COR-L47 (cell line): ENCODE measurements at places on chromosomes 7 and 10.

DNA sequence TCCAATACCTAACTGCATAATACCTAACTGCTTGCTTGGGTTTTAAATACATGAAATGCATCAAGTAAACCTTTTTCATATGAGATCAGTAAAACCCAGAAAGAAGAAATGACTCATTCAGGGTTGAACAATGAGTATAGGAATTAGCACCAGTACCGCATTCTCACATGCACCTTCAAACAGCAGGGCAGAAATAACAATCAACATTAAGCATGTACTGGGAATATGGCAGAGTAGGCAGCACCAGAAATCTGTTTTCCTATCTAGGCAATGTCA is 850.3 kb upstream of the SORCS1 start:
- DNase-seq, result no peak

GRCh38 chr7:4805110-4805983 is 29.9 kb downstream of the AP5Z1 start:
- no peak for DNase-seq

DNA sequence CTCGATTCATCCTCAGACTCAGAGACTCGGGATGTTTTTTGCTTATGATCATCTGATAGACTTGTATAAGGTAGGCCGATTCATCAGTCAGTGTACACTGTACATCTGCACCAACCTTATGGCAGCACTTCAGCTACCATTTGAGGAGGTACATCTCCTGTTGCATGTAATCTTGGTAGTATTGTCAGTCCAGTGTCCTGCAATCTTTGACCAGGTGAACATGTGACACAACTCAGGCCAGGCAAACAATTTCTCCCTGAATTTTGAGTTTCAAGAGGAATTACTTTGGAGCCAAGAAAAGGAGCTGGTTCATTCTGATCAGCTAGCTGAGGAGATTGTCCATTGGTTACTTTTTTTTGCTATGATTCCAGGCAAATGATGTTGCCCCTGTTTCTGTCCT is 19.7 kb upstream of the WASL start:
- no peak for DNase-seq

GRCh38 chr10:53839440-53840039 is 961.5 kb downstream of the PCDH15 start:
- DNase-seq, result peak; percentile 30

DNA sequence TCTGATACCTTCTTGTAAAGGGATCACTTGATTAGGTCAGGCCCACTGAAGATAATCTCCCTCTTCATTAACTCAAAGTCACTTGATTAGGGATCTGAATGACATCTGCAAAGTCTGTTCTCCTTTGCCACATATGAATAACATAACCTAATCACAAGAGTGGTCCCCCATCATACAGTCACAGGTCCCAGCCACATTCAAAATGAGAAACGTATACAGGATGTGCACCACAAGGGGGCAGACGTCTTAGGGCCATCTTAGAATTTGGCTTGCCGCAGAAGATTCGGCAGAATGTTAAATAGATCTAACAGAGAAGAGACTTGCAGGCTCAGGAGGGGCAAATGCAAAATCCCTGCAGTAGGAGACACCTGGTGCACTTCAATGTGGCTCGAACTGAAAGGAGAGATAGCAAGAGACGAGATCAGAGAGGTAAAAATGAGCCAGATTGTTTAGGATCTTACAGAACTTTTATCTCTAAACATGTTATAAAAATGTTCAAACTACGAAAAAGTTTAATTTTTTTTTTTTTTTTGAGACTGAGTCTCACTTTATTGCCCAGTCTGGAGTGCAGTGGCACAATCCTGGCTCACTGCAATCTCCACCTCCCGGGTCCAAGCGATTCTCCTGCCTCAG is 10.4 kb upstream of the SMC3 start:
- DNase-seq, result no peak

DNA sequence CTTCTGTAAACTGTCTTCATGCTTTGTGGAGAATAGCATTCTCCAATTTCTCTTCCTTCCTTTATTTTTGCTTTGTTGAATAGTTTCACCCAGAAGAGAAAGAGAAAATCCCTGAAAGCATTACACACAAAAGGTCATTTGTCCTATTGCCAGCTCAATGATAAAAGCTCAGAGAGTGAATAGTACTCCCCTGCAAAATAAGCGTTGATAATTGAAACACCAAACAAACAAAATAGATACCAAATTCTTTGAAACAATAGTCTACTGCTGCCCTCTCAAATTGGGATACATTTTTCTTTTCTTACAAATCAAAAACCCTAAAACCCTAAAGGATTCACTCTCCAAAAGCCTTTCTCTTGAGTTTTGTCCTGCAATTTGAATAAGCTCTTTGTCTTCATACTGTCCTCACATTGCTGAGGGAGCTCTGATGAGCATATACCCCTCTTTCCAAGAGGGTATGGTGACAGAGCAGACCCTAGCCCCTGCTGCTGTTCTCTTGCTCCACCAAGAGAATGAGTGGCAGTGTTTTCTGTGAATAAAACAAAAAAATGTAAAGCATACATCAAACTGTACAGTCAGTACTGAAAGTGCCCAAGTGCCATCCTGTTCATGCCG is 134.4 kb downstream of the CSTF2T start:
- DNase-seq, result no peak

GRCh38 chr7:124843336-124843735 is 77.7 kb upstream of the GPR37 start:
- DNase-seq, result no peak

DNA sequence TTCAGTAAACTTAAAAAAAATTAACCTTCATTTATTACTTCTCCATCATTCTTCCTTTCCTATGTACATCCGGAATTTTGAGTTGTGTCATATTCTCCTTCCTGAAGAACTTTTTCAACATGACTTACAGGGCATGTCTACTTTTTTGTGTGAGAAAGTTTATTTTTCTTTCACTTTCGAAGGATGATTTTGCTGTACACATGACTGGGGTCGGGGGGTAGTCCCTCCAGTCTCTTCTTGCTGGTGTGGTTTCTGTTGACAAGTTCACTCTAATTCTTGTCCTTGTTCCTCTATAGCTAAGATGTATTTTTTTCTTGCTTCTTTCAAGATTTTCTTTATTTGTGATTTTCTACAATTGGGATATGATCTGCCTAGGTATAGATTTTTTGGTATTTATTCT is 55.8 kb downstream of the INPP5A start:
- DNase-seq, result no peak

DNA sequence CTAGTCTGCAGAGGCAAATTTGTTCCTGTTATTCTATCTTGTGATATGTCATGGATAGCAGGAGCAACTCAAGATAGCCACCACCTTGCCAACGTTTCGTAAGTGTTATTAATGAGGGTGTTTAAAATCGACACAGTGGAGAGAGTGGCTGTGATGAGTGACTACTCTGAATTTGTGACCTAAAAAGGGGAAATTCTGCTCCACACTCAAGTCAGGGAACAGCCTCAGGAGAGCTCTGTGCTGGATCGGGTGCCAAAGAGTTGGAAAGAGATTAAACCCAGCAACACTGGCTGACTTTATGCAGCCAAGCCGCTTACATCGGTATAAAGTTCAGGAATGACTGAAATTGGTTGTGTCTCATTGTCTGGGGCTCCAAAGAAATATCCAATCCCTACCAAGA is 9.5 kb downstream of the TACC2 start:
- DNase-seq, result no peak

DNA sequence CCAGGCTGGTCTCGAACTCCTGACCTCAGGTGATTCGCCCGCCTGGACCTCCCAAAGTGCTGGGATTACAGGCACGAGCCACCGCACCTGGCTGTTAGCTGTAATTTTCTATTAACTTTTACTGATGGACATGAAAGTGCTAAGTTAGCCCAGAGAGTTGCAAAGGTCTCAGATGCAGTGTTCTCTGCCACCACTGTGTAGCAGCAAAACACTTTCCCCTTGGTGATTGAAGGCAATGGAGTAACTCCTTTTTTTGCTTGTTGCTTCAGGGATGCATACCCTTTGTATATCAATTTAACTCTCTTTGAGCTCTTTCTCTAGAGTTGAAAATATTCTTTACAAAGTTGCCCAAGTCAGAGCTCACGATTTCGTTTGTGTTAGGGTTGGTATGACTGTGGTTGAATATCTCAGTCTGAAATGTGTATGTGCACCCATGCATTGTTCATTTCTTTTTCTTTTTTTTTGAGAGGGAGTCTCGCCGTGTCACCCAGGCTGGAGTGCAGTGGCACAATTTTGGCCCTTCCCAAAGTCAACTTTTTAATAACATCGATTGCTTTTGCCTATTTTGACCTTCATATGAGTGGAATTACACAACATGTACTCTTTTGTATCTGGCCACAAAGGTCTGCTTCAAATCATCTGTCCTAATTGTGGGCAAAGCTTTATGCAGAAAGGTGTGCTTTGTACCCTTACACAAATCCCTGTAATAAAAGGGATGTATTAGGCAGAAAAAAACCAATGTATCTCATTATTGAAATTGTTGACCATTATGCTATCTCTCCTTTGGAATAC is 52.6 kb downstream of the GTF2I start:
- DNase-seq, result no peak

DNA sequence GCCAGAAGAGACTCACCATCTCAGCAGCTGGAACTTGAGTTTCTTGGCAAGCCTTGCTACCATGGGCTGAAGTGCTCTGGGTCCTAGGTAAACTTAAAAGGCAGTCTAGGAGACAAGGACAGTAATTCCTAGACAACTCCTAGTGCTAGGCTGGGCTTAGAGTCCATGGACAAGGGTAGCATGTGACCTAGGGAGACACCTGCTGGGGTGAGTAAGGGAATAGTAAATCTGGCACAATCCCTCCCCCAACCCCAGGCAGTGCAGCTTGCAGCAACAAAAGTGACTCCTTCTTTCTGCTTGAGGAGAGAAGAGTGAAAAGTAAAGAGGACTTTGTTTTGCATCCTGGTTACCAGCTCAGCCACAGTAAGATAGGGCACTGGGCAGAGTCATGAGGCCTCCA is 316.5 kb upstream of the IMMP2L start:
- no peak for DNase-seq

DNA sequence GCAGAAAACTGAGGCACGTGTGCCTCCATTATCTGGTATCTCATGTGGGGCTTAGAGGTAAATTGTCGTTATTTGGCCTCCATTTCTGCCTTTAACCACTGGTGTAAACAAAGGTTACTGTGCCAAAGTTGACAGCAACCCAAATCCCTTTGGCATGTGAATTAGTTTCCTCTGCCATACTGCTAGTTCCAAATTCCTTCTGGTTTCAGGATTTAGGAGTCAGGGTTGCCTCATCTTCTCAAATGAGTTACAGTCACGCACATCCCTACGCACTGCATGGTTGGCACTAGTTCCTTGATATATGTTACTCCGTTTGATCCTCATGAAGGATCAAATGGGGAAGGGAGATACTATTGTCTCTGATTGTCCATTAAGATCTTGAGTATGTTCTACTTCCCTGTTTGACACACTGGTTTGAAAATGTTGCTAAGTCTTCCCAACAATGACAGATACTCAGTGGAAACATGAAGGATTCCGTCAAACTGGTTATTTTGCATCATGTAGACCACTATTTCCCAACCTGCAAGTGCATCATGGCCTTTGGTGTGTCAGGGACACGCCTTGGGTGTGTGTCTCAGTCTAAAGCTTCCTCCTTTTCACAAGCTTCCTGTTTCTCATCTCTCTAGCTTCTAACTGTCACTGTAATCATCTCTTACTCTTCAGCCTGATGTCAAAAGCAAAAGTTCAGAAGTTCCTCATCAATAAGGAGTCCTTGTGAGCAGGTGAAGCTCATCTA is at the start of gene LIPN:
TSS of gene LIPN (plus strand) at position 655 of the 736 bp plus-strand sequence. CDS start 1,386 bp downstream, outside the sequence.
- no peak for DNase-seq

DNA sequence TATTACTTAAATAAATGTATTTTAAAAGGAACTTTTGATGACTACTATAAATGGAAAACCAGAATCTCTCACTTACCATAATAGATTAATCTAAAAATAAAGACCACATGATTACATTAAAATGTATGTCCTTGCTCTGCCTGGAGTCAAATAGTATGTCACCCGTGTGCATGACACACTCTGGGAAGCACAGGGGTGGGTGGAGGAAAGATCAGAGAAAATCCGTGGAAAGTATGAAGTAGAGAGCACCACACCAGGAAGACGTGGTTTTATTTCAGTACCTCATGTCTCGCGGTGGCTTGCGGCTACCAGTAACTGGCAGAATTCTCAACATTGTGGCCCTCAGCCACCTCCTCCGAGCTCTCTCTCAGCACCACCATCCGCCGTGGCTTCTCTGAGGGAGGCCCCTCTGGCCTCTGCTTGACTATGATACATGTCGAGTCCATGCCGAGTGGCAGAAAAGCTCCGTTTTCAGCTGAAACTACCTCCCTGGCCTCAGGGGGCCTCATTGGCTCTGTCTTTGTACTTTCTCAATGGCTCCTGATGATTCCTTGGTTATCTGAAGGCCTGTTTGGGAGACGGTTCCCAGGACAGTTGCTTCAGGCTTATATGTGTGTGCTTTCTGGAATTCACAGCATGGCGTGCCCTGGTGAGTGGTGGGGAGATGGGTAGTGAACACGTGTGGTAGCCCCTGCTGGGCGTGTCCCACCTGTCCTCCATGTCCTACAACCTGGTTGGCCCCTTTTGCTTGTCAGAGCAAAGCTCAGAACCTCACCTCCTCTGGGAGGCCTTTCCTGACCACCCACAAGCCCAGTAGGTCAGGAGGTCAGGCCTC is 49.8 kb downstream of the LHPP start:
- no peak for DNase-seq

GRCh38 chr10:118340486-118340885 is 1.6 kb downstream of the FAM204A start:
- DNase-seq, result no peak

- DNase-seq, result no peak
These were observed 17.2 kb downstream of the RUNDC3B start for GRCh38 chr7:87645446-87645845.

GRCh38 chr10:31004611-31005193 is 27.0 kb downstream of the ZNF438 start:
- DNase-seq, result no peak

GRCh38 chr7:120053390-120053961 is 219.5 kb upstream of the KCND2 start:
- no peak for DNase-seq

GRCh38 chr10:101214446-101215396 is 14.5 kb downstream of the LBX1 start:
- DNase-seq, result peak; percentile 50

DNA sequence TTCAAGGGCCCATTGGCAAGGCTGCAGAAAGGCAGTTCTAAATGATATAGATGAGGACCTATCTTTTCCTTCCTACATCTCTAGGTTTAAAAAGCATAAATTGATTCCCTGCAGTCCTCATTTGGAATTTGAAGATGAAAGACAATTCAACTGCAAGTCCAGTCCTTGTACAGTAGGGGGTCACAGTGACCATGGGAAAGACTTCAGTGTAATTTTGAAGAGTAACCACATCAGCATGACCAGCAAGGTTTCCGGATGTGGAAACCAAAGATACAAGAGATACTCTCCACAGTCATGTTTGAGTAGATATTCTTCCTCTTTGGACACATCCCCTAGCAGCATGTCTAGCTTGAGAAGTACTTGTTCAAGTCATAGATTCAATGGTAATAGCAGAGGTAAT is 539.3 kb upstream of the TEX47 start:
- no peak for DNase-seq

GRCh38 chr10:27692663-27693062 is 53.0 kb downstream of the MKX start:
- no peak for DNase-seq
